ENCODE measurements at places on chromosomes 5 and 9.
A peak's percentile ranks its signal among the peaks of the same experiment; 100 is the strongest.

DNA sequence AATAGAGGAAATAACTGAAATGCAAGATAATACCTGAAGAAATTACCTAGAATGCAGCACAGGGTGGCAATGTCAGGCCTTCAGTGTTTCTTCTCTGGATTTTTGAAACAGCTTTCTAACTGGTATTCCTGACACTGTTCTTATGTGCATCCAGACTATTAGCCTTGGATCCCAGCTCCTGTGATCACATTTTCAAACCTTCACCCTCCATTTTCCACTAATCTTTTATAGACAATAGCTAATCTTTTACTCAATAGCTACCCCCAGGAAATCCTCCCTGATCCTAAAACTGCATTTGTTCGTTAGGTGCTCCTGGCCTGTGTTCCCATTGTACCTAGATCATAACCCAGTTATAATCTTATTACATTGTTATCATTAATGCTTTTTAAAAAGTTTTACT, 101.5 kb upstream of the DHFR start:
- no peak for DNase-seq

DNA sequence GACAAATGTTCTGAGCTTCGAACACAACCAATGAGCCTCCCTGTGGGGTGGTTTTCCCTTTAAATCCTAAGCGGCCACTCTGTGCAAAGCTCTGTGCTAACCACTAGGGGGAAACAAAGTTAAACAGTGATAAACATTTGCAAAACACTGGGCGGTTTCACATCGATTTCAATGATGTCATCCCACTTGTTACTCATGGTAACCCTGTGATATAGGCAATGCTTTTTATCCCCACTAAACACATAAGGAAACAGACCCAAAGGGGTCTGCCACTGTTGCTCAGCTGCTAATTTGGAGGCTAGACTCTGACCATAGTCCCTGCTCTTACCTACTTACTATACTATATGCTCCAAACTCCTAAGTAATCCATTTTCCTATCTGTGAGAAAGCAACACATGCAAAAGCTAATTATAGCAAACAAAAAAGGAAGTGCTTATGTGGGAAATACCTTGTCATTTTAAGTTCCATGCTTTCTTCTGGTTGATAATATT, 57.3 kb downstream of the PTPN3 start:
- DNase-seq = peak; percentile 23

DNA sequence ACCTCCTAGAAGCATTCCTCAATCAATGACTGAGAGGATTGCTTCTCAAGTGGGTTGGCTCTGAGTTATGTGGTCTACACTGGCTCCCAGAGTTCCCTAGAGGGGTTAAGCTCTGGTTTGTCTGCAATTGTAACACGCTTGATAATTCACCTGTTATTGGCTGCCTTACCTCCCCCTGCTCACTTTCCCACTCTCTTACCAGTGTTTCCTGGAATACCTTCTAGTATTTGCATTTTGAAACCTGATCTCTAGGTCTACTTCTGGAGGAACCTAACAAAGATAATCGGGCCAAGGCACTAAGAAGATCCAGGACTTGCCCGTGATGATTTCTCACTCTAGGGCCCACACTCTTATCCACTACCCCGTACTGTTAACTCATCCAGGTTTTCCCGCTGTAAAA, 110.1 kb upstream of the MAP3K1 start:
- DNase-seq = no peak

GRCh38 chr5:56558131-56558745, 257.1 kb upstream of the MAP3K1 start:
- no peak for DNase-seq

DNA sequence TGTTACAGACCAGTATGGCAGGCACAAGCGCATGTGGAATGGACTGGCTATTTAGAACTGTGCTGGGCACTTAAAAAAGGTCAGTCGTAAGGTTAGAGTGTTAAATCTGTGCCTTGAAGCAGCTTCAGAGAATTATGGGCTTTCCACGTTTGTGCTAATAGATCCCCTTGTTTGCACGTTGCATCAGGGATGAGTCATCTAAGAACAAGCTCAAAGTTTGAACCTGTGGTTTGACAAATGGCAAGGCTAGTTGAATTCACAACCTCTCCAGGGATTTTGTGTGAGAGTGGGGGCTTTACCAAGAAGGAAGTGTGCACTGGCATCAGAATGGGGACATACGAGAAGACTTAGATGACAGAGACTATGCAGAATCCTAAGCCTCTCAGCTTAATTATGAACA, 249.6 kb downstream of the IRX1 start:
- DNase-seq = no peak

- no peak for DNase-seq
Observed at GRCh38 chr9:136103651-136104487, 8.8 kb upstream of the NACC2 start.

- no peak for DNase-seq
Observed at GRCh38 chr9:114370251-114370967, 17.4 kb downstream of the AKNA start.

- DNase-seq = peak; percentile 52
Observed at GRCh38 chr9:129225815-129226214, 47.8 kb upstream of the IER5L start.

All from activated T-cell treated with anti-CD3 and anti-CD28 coated beads, Interleukin-2, amount 50 U/mL, for 1 hour (primary cell).